ENCODE measurements at places on chromosomes 2 and 18.

GRCh38 chr2:20001361-20001863 lies 11.1 kb downstream of the MATN3 start:
- no peak for DNase-seq

GRCh38 chr2:233033672-233034071 lies 1.2 kb downstream of the NEU2 start:
- no peak for DNase-seq

DNA sequence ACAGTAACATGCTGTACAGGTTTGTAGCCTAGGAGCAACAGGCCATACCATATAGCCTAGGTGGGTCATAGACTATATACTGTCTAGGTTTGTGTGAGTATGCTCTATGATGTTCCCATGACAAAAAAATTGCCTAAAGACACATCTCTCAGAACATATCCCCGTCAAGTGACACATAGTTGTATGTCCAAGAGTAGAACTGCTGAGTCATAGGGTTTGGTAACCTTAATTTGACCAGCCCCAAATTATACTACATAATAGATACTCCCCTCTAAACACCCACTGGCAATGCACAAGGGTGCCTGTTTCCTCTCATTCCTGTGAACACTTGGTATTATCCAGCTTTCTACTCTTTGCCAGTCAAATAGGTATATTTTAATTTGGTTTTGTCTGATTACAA lies 161.6 kb downstream of the LCLAT1 start:
- no peak for DNase-seq

DNA sequence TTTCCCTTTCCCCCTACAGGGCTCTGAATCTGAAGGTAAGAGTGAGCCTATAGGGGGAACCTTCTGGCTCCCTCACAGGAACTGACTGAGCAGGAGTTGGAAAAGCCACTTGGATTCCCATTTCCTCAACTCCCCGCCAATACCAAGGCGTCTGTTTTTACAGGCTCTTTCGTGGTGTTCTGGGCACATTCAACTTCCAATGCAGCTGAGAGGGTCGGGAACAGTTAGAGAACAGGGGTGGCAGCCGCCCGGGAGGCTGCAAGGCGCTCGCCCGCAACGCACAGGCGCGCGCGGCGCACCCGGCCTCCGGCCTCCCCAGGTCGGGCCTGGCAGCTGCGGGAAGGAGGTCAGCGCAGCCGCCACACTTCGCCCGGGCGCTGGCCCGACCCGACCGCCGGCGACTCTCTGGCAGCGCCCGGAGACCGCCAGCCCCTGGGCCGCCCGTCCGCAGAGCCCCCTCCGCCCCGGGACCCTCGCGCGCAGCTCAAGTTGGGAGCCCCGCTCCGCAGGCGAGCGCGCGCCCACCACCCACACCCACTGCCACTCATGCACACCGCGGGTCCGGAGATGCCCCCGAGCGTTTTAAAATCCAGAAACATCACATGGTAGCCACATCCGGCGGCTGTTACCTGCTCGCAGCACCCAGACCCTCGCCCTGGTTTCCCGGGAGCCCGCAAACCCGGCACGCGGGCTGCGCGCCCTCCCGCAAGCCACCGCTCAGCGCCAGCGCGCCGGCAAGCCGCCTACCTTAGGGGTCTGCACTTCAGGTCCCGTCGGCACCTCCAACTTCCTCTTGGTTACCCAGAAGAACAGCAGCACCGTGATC lies 816 bp downstream of the GALNT14 start:
- no peak for DNase-seq

DNA sequence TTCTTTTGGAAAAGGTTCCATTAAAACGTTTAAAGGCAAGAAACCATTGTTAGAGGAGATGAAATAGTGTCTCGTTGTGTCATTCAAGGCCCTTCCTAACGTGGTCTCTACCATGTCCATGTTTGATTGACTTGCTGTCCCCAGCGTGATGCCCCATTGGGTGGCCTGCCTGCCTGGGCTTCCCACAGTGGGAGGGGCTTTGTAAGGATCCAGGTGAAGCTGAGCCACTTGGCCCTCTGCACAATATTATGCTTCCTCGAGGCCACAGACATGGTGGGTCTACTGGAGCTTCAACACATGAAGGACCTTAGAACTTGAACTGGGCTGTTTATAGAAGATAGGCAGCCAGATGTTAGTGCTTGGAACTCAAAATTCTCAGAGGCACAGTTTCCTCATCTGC lies 235.3 kb downstream of the FHOD3 start:
- no peak for DNase-seq

GRCh38 chr2:130729322-130730299 lies 741 bp downstream of the GPR148 start:
- no peak for DNase-seq

DNA sequence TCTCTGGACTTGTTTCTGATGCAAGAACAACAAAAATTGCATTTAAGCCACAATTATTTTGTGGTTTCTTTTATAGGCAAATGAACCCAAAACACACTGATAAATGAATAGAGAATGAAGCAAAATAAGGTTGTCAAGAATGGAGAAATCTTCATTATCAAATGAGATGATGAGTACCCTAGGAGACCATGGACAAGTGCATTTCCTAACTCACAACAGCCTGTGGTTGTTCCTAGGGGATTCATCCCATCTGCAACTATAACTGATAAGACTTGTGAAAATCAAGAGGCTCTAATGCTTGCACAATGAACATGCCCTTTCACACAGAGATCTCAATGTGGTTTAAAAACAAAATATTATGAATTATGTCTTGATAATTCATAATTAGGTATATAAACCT lies 159.9 kb downstream of the PDE1A start:
- no peak for DNase-seq

DNA sequence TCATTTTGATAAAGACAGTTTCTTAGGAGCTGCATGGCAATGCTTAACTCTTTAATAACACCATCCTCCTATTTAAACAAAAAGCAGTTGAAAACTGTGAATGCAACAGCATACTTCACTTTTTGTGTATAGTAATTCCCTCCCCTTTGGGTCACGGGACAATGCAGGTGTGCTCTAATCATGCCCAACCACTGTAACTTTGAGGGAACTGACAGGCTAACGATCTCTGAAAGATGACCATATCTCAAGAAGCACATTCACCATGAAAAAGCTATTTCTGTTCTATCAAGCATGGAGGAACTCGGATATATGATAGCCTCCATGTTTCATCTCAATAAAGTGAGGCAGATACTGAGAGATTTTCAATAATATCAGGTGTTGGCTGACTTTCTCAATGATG lies 81.1 kb upstream of the CD226 start:
- no peak for DNase-seq

- DNase-seq = no peak
Measured at GRCh38 chr2:48209214-48209885, 303.1 kb upstream of the FBXO11 start.

DNA sequence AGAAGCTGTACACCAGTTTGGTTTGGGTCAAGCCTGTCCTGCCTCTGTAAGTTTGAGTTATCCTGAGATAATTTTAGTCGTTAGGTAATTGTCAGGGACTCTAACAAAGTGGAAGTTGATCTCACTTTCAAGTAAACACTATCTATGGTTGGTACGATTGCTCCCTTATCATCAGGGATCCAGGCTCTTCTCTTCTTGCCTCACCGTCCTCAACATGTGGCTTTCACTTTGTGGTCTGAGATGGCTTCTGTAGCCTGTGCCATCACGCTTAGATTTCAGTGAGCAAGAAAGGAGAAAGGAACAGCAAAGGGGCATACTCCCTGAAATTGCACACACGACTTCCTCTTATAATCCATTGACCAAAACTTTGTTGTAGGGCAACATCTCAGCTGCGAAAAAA lies 115.6 kb downstream of the CTAGE1 start:
- DNase-seq = no peak

GRCh38 chr2:209451209-209451834 lies 27.5 kb downstream of the MAP2 start:
- DNase-seq = no peak

- no peak for DNase-seq
Measured at GRCh38 chr2:231228974-231229529, 30.6 kb downstream of the ARMC9 start.

DNA sequence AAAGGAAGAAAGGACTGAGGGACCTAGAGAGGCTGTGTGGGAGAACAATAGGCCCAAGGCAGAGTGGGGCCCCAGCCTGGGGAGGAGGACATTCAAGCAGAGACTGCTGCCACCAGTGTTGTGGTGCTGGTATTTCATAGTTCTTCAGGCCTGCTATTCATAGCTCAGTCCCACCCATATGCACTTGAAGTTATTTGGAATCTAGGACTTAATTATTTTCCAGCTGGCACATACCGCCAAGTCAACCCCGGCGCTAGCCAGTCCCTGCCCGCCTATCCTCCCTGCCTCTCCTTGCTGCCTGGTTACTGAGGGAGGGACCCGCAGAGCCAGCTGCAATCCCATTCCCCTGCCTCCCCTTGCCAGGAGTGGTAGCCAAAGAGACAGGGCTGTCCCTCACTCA lies 141.2 kb downstream of the CABLES1 start:
- no peak for DNase-seq

DNA sequence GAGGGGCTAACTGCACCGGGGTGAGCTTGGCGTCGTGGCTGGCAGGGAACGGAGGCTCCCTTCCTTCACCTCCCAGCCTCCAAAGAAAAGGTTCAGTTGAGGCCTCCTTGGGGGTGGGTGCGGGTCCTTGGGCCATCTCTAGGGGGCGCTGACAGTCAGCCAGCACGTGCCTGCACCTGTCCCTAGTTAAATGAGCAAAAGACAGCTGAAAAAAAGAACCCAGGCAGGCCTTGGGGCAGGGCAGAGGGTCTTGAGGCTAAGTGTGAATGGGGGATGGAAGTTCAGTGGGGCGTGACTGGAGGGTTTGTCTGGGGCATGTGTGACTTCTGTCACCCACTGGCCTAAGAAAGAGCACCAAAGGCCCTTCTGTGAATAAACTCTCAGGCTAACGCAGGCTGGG lies 56.4 kb downstream of the ZFP36L2 start:
- no peak for DNase-seq

GRCh38 chr18:10842861-10843260 lies 306.5 kb downstream of the PIEZO2 start:
- no peak for DNase-seq

- no peak for DNase-seq
Measured at GRCh38 chr2:220090050-220090449, 462.6 kb downstream of the SLC4A3 start.

DNA sequence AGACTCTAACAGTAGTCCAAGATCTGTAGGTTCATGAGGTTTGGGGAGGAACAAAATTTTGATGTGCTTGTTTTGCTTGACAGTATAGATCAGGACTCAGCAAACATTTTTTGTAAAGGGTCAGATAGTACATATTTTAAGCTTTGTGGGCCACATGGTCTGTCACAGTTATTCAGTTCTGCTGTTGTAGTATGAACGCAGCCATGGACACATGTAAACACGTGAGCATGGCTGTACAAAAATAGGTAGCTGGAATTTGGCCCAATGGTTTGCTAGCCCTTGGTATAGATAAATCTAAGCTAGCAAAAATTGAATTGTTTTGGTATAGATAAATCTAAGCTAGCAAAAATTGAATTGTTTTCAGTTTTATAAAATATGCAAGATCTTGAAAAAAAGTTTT lies 120.5 kb downstream of the HIBCH start:
- DNase-seq = no peak

GRCh38 chr2:102397209-102397608 lies 25.8 kb upstream of the IL18RAP start:
- DNase-seq = no peak

DNA sequence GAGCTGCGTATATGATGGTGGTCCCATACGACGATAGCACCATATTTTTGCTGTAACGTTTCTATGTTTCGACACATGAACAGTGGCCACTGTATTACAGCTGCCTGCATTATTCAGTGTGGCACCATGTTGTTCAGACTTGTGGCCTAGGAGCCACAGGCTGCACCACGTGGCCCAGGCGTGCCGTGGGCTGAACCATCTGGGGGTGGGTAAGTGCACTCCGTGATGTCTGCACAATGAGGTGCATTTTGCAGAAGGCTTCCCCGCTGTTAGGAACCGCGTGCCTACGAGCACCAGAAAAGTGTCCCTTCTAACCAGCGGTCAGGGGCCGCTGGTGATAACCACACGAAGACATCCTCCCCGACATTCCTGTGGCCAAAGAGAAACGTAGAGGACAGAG lies 433.7 kb upstream of the MYT1L start:
- DNase-seq = no peak

- DNase-seq = no peak
Measured at GRCh38 chr18:50306944-50307343, 19.5 kb upstream of the CXXC1 start.

DNA sequence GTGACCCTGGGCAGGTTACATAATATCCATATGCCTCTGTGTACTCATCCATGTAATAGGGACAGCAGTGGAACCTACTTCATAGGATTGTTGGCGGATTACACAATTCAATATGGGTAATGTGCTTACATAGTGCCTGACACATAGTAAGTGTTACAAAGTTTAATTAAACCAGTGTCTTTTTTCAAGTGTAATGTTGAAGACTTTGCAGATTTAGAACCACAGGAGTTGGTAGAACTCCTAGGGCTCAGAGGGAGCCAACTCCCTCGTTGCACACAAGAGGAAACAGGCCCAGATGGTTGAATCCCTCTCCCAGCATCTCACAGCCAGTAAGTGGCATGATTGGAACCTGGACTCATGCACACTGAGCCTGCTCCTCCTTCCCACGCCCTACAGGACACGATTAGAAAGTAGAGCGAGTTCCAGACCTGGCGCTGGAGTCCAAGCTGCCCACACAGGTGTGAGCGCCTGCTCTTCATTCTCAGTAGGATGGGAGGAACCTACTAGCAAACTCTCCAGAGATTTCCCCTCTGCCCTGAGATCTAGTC lies 97.8 kb downstream of the VSNL1 start:
- DNase-seq = no peak

DNA sequence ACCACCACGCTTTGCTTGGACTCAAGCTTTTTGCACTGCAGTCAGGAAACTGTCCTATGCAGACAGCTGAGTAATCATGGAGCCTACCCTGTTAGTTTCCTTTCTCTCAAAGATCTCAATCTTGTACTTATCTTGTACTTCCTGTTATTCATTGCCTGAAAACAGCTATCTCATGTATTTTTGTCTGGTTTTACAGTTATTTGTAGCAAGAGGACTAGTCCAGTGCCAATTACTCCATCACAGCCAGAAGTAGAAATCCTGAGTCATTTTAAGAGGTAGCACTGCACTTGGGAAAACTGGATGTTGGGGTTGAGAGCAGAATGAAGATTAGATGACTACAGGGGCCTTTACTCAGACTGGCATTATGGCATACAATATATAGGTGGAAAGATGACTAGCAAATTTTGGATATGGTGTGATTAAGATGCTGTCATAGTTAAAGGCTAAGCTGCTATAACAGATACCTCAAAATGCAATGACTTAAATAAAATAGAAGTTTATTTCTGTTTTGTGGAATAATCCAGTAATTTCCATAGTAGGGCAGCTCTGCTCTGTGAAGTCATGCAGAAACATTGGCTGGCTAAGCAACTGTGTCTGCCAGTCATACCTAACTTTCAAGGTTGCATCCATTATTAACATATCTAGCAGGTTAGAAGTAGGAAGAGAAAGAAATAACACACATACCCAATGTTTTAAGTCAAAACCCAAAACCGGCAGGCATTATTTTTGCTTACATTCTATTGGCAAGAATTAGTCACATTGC lies 21.1 kb upstream of the CHMP3 start:
- no peak for DNase-seq

Data from activated CD8-positive, alpha-beta memory T cell treated with anti-CD3 and anti-CD28 coated beads for 4 hours (primary cell).